ENCODE measurements at places on chromosomes 3 and 15. TPM values are rescaled to one million over a fixed set of nuclear protein-coding genes. Genes with fewer than 3 reads are reported as not detected.

DNA sequence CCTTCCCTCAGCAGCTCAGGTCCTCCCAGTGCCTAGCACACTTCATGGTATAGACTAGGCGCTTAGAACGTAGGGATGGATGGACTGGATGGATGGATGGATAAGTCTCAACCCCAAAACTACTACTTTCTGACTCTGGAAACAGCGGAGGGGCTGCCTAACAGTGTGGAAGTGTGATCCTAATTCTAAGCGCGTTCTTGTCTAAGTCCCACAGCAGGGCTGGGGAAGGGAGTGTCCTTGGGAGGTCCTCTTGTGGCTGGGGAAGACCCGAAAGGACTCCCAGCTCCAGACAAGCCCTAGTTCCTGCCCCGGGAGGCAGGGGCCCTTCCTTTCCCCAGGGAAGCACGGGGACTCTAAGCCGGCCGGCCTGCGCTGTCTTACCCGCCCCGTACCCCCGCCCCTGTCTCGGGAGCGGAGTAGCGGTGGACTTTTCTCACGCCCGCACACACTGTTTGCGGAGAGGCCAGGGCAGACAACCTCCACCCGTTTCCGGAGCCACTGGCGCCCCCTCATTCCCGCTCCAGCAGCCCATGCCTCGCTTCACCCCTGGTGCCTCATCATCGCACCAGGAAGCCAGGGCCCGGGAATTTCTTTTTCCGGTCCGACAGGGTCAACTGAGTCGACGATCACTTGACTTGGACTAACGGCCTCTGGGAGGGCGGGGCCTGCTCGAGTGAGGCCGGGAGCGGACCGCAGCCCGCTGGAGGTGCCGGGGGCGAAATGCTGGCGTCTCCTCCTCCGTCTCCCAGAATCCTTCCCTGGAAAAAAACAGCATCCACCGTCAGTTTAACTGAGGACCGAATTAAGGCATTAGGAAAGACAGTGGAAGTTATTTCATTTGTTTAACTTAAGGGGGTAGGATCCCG is 133.3 kb downstream of the TBC1D2B start:
- peak; percentile 40 for DNase-seq

Gene LMOD3
- not detected for total RNA-seq

Gene ANKRD63
- total RNA-seq: not detected

DNA sequence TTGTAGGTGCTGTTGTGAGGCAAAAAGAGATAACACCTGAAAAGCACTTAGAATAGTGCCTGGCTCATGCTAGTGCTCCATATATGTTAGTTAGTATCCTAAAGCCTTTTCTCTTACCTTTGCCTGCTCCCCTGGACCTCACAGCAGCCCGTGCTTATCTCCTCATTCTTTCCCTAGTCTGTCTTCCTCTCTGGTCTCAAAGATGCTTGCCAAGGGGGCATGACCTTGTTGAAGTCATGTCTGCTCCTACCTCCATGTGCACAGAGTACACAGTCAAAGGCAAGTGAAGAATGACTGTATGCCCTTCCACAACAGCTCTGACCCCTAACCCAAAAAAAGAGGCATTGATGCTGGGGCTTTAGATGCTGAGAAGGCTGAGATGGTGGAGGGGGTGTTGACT is 722 bp upstream of the CYP8B1 start:
- DNase-seq: no peak

DNA sequence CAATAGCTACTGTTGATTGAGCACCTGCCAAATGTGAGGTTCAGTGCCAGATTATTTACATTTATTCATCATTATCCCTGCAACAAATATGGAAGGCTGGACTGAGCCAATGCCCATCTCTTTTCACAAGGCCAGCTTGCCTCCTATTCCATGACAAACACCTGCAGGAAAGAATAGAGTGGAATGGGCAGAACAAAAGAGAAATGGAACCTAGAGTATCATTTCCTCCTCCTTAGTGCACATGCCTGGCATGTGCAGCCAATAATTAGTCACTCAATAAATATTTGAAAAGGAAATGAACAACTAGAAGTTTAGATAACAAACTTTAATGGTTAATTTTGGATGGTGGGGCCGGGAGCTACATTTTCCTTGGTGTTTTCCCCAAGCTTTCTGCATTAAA is 61.4 kb upstream of the MYRIP start:
- no peak for DNase-seq

Gene LRRC3B
- not detected for total RNA-seq

DNA sequence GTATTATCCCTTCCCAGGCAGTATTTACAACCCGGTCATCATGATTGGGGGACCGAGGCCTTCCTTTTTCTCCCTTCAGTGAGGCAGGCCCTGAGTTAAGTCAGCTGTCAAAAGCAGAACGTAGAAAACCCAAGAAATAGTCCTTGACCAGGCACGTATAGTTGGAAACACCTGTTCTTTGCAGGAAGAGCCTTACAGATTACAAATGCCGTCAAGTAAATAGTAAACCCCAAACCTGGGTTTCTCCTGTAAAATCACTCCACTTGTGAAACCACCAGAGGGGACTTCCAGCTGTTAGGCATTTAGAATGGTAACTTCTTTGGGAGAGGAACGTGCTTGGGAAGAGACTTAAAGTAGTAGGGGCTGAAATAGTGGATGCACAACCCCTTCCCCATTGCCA is 1.0 kb upstream of the BTBD1 start:
- DNase-seq: no peak

DNA sequence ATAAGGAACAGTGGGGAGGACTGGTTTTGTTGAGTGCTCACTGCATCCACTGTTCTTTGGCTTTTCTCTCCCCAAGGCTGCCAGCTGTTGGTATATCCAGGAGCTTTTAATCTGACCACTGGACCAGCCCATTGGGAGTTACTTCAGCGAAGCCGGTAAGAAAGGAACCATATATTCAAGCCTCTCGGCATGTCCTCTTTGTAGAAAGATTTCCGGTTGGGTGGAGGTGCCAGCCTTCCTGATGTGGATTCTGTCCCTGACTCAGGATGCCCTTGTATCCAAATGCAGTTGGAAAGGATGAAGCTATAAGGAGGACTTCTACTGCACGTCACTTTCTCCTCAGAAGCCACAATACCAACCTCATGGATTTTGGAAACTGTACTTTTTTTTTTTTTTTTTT is 14.2 kb downstream of the NIT2 start:
- no peak for DNase-seq

Gene TMEM41A
- 37.2 TPM for total RNA-seq

GRCh38 chr3:134199240-134199639 is 51.4 kb downstream of the RYK start:
- DNase-seq: no peak

DNA sequence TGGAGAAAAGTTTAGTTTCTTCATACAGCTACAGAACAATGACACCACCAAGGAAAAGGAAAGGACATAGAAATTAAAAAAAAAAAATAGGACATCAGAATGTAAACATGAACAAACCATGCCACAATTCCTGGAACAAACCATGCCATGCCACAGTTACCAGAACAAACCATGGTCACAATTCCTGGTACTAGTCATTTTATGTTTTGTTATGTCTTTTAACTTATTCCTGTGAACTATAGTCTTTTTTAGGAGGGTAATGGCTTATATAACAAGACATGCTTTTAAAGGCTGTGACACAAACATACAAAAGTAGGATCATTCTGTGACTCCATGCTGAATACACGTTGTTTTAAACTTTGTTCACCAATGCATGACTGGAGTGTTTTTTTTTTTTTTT is 42.8 kb downstream of the CD47 start:
- DNase-seq: no peak

Gene ARHGAP11A
- 91.6 TPM for total RNA-seq

GRCh38 chr15:39835550-39835949 is 52.9 kb upstream of the FSIP1 start:
- DNase-seq: no peak

DNA sequence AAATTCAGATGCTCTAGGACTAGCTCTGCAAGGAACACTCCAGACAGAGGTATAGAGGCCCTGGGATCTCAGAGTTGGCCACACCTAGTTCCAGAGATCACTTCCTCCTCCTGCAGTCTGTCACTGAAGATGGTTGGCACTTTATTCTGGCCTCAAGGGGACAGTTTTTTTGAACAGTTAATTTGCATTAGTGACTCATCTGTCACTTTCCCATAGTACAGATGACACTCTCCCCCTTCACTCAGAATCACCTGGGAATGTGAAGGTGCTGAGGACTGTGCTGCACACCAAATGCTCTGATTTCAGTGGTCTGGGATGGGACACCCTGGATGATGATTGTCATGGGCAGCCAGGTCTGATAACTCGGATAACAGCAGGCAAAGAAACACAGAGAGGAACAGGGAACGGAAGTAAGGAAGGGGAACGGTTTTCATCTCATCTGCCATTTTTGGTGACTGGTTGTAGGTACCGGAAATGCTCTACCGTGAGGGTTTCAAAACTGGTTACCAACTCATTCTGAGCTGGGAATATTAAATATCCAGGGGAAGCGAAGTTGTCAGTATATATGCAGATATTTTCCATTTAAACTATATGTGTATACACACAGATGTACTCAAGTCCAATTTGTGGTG is 232.5 kb upstream of the ST8SIA2 start:
- DNase-seq: no peak

Gene TM4SF1
- total RNA-seq: 146 TPM

DNA sequence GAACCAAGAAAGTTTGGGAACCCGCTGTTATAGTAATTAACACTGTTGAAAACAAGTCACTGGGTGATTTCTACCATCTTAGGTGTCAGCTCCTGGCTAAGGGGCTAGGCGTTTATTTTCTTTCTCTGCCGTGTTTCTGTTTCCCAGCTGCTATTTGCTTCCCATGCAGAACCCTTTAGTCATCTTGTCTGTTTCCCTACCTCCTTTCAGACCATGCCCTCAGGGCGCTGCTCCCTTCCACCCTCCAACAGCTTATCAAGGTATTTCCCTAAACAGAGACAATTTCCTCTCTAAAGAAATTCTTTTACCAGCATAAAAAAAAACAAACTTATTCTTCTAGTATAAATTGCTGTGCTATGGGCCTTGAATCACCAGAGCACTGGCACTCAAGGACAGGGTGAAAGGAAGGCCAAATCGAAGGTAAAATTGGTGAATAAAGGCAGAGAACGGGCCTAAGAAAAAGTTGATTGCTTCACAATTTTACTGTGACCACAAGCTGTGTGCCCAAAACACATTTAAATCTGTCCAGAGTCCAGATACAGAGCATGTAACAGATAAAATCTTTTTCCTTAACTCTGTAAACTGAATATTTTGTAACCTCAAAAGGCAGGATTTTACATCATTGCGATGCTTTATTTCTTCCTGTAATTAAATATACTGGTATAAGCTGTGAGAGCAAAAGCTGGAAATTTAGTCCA is 319.2 kb downstream of the ZNF621 start:
- DNase-seq: peak; percentile 63

Gene CD200R1
- total RNA-seq: 0.63 TPM

Gene APEH
- 131 TPM for total RNA-seq

DNA sequence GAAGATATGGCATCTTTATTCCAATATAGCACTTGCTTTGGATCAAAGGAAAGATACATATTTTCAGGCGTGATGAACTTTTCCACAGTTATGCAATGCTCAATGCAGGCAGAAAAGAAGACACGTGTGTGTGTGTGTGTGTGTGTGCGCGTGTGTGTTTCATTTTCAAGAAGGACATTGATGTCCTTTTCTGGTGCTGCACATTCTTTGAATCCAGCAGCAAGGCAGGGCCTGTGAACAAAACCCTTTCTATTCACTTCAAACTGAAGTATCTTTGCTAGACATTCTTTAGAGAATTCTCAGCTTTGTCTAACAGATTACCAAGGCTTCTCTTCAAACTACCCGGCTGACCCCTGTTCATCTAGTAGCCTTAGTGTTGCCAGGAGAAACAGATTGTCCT is 124.6 kb downstream of the CD47 start:
- DNase-seq: no peak

DNA sequence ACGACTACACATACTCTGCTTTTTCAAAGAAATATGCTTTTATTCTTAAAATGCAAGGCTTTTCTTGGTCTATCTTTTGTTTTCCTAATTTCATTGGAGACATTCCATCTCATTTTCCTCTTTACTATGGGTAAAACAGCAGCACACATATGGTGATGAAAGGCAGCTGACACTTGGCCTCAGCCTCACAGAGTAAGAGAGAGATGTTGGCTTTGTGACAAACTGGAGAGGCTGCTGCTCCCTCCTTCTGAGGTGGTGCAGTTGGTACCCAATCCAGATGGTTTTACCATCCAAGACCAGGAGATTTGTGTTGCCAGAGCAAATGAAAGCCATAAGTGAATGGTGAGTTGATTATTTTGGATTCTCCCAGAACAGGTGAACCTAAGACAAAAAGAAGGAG is 13.2 kb upstream of the SLC2A2 start:
- no peak for DNase-seq

DNA sequence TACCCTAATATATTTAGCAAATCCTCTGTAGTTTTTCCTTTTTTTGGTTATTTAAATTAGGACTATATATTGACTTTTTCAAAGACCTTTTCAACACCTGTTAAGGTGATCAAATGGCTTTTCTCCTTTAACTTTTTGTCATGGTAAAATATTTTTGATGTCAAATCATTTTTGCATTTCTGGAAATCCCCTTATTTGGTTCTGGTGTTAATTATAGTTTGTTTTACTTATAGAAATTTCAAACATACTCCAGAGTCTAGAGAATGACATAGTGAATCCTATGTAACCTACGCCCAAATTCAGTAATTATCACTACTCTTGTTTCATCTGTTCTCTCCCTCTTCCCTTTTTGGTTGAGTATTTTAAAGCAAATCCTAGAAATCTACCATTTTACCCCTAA is 121.3 kb upstream of the TBL1XR1 start:
- DNase-seq: no peak
